ENCODE measurements at places on chromosomes 7 and 10.
A peak's percentile ranks its signal among the peaks of the same experiment; 100 is the strongest.

GRCh38 chr10:4174197-4174596 is 389.2 kb upstream of the KLF6 start:
- DNase-seq: peak; percentile 49

GRCh38 chr10:71230656-71231025 is 18.3 kb downstream of the UNC5B start:
- DNase-seq: no peak

DNA sequence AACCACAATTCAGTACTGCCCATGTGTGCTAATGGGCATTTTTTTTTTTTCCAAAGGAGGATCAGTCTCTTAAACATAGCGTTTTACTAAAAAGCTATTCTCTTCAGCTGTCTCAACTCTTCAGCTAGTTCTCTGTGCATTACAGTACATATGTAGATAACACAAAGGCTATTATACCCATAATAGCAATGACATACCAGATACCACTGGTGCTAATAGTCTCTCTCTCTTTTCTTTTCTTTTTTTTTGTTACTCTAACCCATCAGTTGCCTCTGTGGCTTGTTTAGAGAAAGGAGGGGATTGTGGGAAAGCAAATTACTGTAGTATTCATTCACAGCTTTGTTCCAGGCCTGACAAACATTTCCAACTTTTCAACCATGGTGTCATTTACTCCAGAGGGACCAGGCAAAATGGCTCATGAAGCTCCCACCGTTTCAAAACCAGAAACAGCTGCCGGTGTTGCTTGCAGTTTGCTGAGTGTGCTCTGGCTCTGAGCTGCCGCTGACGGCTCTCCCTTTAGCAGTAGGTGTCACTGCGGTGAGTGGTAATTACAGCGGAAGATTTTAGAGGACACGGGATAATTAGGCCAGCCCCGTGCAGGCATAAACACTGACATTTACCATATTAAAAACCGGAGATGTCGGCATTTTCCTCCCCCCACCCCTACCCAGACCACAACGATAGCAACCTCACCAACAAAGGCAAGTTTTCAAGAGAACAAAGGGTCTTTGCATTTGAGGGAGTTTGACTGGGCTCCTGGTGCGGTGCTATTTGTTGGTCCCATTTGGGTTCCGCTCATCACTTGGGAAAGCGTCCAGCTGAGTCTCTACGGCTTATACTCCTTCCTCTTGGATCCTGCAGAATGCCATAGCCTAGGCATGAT is 1005.5 kb downstream of the KCNMA1 start:
- DNase-seq: peak; percentile 59

- DNase-seq: no peak
Measured at GRCh38 chr7:81618396-81619014, 151.3 kb downstream of the HGF start.

DNA sequence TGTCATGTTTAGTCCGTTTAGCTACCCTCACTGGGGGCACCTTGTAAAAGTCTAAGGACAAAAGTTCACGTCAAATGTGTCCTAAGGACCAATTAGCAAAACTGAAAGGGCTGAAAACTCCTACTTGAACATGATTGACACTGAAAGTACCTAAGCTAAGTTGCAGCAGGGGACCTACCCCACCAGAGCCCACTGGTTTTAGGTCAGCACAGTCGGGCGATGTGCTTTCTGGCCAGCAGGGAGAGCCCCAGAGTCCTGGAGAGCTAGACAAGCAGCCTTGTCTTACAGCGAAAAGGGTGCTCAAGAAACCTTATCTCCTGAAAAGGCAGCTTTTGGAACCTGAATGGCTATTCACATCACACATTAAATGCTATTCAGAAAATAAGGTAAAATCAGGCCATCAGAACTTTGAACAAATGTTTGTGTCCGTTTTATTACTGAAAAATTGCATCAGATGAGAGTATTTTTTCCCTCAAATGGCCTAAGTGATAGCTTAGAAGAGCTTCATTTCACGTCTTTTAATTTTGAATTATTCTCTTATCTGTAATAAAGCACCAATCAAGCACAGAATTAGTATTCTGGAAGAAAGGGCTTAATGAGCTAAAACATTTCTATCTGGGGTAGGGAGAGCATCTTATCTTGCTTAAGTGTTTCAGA is 52.2 kb upstream of the MKI67 start:
- peak; percentile 64 for DNase-seq

DNA sequence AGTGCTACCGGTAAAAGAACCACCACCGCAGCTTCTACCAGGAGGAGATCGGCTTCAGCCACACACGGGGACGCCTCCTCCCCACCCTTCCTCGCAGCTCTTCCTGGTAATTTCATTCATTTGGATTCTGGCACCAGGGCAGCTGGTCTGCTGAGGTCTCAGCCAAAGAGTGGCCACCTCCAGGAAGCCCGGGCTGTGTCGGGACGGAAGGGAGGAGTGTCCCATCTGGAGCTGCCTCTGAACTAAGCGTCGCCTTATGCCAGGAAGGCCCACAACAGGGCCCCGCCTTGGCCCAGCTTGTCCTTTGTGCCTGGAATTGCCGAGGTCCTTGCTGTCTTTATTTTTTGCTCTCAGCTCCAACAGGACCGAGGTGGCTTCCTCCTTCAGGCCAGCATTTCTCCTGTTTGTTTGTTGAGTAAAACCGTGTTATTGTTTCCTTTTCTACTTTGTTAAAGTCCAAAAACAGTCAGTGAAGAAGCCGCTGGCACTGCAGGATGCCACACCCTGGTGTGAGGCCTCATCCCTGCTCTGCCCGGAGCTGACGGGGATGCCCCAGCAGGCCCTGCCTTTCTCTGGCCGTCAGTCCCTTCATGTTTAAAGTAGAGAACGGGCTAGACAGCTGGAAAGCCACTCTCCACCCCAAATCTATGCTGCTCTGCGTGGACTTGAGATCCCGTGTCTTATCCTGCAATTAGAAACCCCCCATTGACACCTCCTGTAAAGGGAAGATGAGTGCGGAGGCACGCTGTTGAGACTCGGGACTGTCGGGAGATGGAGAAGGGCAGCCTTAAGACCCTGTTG is 24.5 kb upstream of the TTYH3 start:
- DNase-seq: no peak

- no peak for DNase-seq
Measured at GRCh38 chr7:47801423-47801822, 146.8 kb downstream of the PKD1L1 start.

DNA sequence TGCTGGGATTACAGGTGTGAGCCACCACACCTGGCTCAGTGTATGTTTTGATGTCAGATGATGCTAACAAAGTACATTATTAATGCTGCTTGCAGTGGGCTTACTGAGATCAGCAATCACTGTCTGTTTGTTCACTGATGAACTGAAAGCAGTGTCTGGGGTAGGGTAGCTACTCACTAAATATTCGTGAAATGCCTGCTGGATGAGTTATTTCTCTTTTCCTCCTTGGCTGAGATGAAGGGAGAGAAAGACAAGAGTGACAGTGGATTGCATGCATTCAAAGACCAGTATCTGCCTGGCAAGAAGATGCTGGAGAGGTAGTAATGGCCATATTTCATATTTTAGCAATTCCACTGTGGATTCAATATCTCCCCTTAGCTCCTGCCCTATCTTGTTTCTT is 32.3 kb downstream of the FAM107B start:
- DNase-seq: no peak

- DNase-seq: no peak
Measured at GRCh38 chr10:102468683-102469082, 17.3 kb upstream of the C10orf95 start.

DNA sequence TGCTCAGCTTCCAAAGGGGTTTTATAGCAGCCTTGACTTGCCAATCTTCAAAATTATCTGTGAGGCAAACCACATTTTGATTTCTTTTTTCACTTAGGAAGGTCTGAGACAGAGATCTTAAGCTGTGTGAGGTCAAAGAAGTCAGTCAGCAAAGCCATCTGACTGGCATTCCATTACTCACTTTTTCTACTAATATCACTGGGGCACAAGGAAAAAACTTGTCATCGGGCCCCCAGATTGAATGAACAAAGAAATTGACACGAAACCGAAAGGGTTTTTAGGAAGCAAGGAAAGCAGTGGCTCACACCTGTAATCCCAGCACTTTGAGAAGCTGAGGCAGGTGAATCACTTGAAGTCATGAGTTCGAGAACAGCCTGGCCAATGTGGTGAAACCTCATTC is 78.5 kb upstream of the FRMD4A start:
- no peak for DNase-seq

GRCh38 chr10:15113766-15114165 is 16.6 kb downstream of the RPP38 start:
- no peak for DNase-seq

GRCh38 chr10:59283456-59284091 is 78.8 kb downstream of the FAM13C start:
- DNase-seq: peak; percentile 51

DNA sequence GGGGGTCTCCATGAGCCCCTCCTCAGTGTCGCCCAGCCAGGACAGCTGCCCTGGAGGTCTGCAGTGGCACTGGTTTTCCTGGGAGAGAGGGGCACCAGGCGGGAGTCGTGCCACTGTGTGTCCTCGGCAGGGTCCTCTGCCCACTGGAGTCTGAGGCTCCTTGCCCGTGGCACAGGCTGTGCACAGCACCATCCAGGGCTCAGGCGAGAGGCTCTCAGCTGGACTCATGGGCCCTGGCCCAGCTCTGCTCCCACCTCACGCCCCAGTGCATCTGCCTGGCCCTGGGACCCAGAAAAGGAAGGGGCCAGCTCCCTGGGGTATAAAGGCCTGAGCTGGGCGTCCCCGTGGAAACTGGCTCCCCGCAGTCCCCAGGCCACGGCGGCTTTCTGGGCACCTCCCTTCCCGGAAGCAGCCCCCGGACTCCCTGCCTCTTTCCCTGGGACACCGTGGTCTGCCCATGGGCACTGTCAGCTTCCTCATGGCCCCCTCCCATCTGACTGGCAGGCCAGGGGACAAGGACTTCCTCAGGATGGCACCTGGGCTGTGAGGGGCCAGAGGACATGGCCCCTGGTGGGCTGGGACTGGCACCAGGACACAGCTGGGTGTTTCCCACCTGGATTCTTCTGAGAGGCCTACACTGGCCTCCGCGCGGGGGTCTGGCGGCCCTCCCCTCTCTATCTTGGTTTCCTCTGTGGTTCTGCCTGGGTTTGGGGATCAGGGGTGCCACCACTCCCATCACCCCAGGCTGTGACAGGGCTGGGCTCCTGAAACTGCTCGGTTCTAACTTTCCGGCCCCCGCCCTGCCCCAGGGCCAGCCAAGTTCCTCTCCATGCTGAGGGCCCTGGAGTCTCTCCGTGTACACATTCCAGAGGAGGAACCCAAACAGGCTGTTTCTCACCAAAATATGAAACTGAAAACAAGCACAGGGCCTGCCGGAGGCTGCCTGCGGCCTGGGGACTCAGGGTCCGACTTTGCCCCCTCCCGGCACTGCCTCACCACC is 5.5 kb downstream of the FOXL3 start:
- DNase-seq: no peak

GRCh38 chr7:41121228-41121627 is 581.7 kb downstream of the INHBA start:
- DNase-seq: no peak

- DNase-seq: no peak
Measured at GRCh38 chr10:25815999-25816768, 117.8 kb upstream of the MYO3A start.

GRCh38 chr7:85290269-85290668 is 103.4 kb upstream of the SEMA3D start:
- no peak for DNase-seq

DNA sequence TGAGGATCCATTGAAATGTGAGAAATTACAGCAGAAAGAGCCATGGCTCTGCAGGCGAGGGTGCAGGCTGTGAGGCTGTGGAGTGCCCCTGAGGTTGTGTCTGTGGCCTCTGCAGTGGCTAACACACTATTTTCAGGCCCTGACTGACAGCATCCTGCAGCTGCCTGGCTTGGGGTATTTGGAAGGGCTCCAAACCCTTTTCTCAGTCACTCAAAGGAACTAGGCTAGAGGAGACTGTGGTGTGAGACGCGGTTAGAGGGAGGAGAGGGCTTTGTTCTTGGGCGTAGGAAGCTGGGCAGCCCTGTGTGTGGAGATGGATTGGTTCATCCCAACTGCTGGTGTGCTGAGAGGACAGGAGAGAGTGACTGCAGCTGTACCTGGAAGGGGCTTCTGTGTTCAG is 134.9 kb downstream of the RAMP3 start:
- no peak for DNase-seq

DNA sequence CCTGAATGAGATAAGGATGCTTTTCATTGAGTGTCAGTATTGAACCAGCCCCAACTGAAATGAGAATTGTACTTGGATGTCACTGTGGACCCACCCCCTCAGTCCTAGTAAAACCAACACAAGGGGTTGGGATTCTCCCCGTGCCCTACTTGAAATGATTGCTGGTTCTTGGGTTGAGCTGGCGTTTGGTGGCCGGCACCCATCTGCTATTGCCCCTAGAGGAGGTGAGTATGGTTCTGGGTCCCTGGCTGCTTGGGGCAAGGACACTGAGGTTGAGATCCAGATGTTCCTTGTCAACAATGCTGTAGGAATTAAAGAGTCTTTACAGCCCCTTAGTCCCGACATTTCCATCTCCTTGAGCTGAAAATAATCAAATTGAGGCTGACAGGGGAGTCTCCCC is 170.0 kb upstream of the ZNF32 start:
- no peak for DNase-seq

GRCh38 chr7:7738177-7738576 is 19.8 kb upstream of the RPA3 start:
- DNase-seq: no peak

DNA sequence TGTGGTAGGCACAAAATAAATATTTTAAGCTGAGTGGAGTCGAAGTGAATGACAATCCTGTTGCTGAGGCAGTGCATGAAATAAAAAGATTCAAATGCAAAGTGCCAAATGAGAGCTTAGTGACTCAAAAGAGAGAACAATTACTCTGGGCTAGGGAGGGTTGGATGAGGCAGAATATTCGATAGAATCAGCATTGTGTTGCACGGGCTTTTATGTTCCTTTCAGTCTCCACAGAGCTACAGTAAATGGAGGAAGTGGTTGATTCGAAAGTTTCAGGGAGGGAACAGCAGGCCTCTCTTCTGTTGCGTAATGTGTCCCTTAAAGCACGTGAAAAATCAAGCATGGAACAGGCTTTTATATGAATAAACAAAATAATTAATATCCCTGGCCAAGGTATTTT is 599.3 kb upstream of the CELF2 start:
- no peak for DNase-seq

GRCh38 chr10:61271127-61271780 is 181.9 kb downstream of the TMEM26 start:
- DNase-seq: no peak

- DNase-seq: no peak
Measured at GRCh38 chr7:29567174-29567573, 3.5 kb downstream of the PRR15 start.

- no peak for DNase-seq
Measured at GRCh38 chr7:79282882-79283602, 170.4 kb downstream of the MAGI2 start.
